ENCODE measurements at places on chromosomes 6 and 20.

DNA sequence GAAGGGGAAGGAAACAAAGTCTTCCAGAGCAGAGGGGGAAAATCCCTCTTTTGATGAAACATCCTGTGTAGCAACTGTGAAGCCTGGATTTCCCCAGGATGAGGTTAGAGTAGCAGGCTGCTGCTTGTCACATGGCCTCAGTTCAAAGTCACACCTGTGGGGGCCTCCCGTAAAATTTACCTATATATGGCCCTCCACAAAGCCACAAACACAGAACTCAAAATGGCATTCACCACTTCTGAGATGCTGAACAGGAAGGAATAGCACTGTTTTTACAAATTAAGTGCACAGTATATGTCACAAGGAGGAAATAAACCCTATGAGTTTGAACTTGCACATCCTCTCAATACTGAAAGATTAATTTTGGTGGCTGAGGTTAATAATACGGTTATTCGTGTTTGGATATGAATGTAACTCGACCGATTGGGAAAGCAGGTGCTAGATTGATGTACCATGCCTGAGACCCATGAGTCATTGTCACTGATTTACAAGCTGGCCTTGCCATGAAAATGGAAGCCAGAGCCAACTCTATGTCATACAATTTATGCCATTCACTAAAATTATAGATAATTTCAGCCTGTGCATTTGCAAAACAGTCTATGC, 70.6 kb downstream of the SGK1 start:
- peak; percentile 86 for DNase-seq
- peak overlapping the region; percentile 86 for H3K27ac ChIP-seq
- no peaks in the 10 kb centered on the region for H3K27me3 ChIP-seq
- peaks cover 51% of the 10 kb centered on the region for H3K4me1 ChIP-seq

GRCh38 chr6:42049948-42050296, 402 bp upstream of the TAF8 start:
- H3K4me1 ChIP-seq: peaks cover 68% of the 10 kb centered on the region
- H3K4me3 ChIP-seq: peak overlapping the region; percentile 97
- peak overlapping the region; percentile 99 for H3K27ac ChIP-seq

DNA sequence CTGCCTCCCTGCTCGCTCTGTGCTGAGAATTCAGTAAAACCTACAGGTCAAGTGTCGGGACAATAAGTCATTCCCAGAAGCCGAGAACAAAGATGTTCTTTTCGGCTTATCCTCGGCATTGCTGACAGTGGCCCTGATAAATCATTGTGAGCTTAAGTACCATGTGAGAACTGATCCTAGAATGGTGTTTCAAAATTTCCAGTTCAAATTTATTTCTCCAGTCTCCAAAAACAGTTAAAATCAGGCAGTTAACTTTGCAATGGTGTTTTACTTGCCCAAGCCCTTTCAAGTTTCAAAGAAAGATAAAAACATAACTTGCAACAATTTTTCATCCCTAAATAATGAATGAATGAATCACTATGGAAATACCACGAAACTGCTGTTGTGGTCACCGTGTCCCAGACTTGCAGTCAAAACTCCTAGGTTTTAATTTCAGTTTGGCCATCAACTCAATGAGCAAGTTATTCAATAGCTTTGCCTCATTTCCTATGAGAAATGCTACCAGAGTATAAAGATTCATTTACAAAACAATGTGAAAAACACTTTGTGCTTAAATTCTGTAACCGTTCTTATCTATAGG, 4.3 kb downstream of the ATP5F1E start:
- peaks cover 55% of the 10 kb centered on the region for H3K4me1 ChIP-seq
- DNase-seq: no peak
- H3K4me3 ChIP-seq: peak overlapping the region; percentile 8
- no peaks in the 10 kb centered on the region for H3K27me3 ChIP-seq
- H3K27ac ChIP-seq: peak overlapping the region; percentile 30

DNA sequence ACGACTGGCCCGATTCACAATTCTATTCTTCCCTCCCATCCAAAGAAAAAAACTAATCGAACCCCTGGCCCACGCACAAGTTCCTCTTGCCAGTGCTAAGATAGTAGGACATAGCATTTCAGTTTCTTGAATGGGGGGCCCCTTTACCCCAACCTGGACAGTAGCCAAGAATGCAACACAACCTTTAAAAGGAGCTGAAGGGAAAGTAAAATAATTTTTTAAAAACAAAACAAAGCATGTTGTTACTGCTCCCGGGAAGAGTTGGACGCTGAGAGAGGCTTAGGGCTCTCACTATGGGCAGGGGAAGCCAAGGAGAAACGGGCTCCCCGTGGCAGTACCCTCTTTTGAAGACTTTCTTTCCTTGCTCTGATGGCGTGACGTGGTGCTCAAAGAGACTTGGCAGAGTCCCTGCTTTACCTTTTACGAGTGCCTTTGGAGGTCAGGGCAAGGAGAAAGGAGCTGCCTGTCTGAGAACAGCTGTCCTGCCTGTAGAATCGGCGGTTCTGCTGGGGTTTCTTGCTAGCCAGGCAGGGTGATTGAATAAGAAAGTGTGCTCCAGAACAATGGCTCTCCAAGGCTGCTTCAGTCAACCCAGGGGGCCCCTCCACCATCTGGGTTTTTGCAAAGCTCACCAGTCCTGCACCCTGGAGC, 5.8 kb downstream of the TFAP2C start:
- H3K36me3 ChIP-seq: no peaks in the 10 kb centered on the region
- no peak overlapping the region for H3K27ac ChIP-seq
- peaks cover 34% of the 10 kb centered on the region for H3K27me3 ChIP-seq
- no peak overlapping the region for H3K4me3 ChIP-seq
- no peak for DNase-seq

DNA sequence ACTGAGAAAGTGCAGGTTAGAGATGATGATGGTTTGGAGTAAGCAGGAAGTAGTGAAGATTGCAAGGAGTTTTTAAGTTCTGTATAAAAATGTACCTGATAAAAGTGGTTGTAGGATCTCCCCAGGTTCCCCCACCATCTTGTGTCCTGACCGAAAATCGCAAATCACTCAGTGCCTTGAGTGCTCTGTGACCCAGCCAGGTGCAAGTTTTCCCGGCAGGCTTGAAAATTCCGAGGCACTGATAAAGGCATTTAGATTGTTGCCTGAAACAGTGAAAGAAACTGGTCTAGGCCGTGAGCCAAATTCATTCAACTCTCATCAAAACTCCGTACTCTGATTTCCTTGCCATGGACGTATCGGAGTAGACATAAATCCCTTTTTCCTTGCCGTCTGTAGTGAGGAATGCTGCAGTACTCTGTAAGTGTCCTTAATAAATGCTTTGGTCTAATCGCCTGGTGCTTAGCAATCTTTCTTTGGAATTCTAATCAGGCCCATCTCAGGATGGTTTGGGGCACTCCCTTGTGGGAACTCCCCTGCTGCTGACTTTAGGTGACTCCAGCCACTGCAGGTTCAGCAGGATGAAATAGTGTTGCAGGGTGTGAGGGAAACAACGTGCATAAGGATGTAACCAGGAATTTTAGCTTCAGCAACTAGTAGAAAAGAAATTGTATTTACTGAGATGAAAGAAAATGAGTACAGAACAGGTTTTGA, 1199.8 kb upstream of the MAP3K7 start:
- H3K4me1 ChIP-seq: no peaks in the 10 kb centered on the region
- no peak overlapping the region for H3K27ac ChIP-seq
- H3K4me3 ChIP-seq: no peak overlapping the region
- no peaks in the 10 kb centered on the region for H3K27me3 ChIP-seq
- DNase-seq: no peak

GRCh38 chr6:18276610-18277236, 12.4 kb upstream of the DEK start:
- no peaks in the 10 kb centered on the region for H3K36me3 ChIP-seq
- H3K4me1 ChIP-seq: peaks cover 3% of the 10 kb centered on the region
- H3K27ac ChIP-seq: no peak overlapping the region
- peaks cover 47% of the 10 kb centered on the region for H3K27me3 ChIP-seq
